Dorsolateral prefrontal cortex (tissue), 122 donors: ENCODE measurements at places on chromosomes 7 and 10. TPM values are rescaled to one million over a fixed set of nuclear protein-coding genes. Genes with fewer than 3 reads are reported as not detected.

The BLVRA gene
- 36.7 TPM for total RNA-seq

The SNX10 gene
- total RNA-seq: 124 TPM

- DNase-seq: no peak
Observed at GRCh38 chr7:85522070-85522469, 335.2 kb upstream of the SEMA3D start.

GRCh38 chr7:30469303-30469702, 9.3 kb downstream of the NOD1 start:
- no peak for DNase-seq

DNA sequence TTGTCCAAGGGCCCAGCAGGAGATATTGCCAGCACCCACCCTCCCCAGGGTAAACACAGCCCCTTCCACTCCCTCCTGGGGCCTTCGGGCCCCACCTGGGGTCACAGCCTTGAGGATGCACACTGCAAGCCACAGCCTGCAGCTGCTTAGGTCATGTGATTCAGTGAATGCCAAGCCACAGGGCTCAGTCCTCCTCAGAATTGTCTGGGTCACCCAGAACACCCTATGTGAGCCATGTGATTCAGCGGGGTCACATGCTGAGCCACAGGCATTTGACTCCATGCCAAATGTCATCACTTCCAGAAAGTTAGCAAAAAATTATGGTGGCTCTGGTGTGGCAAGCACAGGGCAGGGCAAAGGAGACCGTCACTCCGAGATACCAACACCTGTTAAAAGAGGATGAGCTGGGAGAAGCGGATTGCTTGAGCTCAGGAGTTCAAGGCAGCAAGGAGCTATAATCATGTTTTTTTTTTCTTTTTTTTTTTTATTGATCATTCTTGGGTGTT, 17.2 kb upstream of the PSAP start:
- DNase-seq: no peak

GRCh38 chr7:135900065-135900546, 77.1 kb downstream of the MTPN start:
- no peak for DNase-seq

- DNase-seq: no peak
Observed at GRCh38 chr10:5665373-5666007, 905 bp downstream of the ASB13 start.

DNA sequence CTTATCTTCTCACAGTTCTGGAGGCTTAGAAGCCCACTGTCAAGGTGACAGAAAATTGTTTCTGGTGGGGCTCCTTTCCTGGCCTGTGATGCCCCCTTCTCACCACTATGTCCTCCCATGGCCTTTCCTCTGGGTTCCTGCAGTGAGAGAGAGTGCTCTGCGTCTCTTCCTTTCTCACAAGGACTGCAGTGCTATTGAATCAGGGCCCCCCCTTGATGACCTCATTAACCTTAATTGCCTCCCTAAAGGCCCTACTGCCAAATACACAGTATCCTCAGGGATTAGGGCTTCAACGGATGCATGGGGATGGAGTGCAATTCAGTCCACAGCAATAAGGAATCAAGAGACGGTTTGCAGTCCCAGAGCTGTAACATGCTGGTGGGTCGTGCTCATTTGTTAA, 82.0 kb upstream of the GRB10 start:
- DNase-seq: no peak

DNA sequence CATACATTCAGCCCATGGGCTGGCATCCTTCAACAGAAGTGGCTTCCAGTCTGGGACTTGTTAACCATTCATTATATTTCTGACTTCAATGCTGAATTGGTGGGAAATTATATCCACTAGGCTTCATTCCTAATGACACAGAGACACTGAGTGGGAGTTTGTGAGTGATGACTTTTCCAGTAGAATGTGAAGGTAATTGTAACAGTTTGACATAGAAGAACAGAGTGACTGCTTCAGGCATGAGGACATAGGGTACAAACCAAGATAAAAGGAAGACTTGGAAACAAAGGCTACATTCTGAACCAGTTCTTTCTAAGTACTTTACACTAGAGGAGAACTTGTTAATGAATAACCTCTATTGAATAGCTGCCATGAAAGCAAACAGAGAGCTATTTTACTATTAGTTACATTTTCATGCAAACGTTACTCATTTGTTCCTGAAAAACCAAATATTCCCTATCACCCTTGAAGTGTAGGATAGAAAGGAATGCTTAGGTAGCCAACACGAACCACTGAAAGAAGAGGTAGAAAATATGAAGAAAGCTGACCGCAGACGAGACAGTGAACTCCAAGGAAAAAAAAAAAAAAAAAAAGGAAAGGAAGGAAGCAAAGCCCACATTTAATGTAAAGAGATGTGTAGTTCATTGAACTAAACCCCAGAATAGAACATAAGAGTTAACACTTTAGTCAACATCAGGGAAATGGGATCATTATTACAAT, 237.0 kb upstream of the SEMA3C start:
- no peak for DNase-seq
